ENCODE measurements at places on chromosomes 1 and 21. TPM values are rescaled to one million over a fixed set of nuclear protein-coding genes. Genes with fewer than 3 reads are reported as not detected.

TFF1 gene
- total RNA-seq, result 0.53 TPM

APCS gene
- total RNA-seq, result not detected

- DNase-seq, result no peak
Measured at GRCh38 chr1:225670806-225671733, 18.1 kb upstream of the ENAH start.

GRCh38 chr21:44598061-44598460 lies 2.3 kb upstream of the KRTAP10-7 start:
- no peak for DNase-seq

GRCh38 chr1:97833881-97834280 lies 87.0 kb downstream of the DPYD start:
- DNase-seq, result no peak

GRCh38 chr1:97551113-97551512 lies 369.7 kb downstream of the DPYD start:
- no peak for DNase-seq

- no peak for DNase-seq
Measured at GRCh38 chr1:34977858-34978257, 7.3 kb downstream of the TMEM35B start.

- no peak for DNase-seq
Measured at GRCh38 chr1:99754055-99754626, 12.3 kb downstream of the FRRS1 start.

DNA sequence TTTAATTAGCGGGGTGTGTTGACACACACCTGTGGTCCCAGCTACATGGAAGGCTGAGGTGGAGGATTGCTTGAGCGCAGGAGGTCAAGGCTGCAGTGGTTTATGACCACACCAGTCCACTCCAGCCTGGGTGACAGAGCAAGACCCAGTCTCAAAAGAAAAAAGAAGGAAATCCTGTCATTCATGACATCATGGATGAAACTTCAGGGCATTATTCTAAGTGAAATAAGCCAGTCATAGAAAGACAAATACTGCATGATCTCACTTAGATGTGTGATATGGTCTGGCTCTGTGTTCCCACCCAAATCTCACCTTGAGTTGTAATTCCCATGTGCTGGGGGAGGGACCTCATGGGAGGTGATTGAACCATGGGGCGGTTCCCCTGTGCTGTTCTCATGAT lies 82.6 kb downstream of the MT1HL1 start:
- no peak for DNase-seq
